ENCODE measurements at places on chromosomes 4 and X.

- DNase-seq: no peak
Observed at GRCh38 chr4:41881981-41882624, 53.1 kb upstream of the TMEM33 start.

DNA sequence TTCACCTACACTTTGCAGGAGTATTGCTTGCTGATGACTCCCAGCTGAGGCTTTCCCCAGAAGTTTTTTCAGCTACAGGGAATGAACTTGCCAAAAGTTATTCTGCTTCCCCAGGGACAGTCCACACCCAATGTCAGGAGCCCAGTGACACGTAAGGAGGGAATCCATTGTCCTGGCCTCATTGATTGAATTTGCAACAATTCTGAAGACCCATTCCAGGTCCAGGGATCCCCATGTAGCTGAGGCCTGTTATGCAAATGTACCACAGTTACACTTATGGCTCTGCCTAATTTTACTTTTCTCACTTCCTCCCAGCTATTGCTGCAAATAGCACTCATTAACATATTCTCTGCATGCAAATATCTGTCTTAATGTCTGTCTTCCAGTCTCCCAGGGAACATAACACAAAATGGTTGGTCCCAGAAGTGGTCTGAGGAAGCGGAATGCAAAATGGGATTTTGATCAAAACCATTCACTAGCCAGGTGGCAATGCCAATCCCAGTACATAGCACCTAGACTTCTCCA lies 113.7 kb upstream of the ACTRT1 start:
- DNase-seq: no peak

DNA sequence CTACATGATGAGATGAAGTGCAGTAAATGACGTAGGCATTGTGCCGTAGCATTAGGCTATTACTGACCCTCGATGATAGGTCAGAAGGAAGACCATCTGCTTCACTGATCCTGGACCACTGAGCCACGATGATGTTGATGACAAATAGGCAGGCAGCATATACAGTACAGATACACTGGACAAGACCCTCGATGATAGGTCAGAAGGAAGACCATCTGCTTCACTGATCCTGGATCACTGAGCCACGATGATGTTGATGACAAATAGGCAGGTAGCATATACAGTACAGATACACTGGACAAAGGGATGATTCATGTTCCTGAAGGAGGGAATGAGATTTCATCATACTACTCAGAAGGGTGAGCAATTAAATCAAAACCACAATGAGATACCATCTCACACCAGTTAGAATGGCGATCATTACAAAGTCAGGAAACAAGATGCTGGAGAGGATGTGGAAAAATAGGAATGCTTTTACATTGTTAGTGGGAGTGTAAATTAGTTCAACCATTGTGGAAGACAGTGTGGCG lies 50.9 kb downstream of the BEND4 start:
- DNase-seq: no peak

DNA sequence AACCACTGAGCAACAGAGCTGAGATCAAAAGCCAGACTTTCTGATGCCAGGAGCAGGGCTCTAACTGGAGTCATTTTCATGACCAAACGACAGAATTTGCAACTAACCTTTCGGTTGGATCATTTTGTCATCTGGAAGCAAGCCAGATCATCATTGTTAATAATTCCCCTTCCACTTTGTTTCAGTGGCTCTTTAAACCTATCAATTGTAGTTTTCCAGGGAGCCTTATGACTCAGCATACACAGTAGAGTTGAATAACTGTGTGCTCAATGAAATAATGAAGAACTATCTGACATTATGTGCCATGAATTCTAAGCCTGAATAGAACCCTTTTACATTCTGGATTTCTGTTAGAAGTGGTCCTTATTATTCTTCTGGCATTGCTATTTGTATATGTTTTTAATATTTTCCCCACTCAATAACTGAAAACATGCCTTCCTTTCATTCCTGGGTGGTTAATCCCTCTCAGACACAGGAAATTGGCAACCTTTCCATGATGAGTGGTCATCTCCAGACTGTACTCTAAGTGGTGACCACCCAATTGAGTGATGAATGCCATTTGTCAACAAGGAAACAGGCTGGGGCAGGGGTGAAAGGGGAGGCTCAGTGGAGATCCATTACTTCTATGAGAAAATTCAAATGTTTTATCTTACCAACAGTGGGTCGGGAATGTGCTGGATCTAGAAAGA lies 431.8 kb downstream of the BCOR start:
- DNase-seq: no peak

DNA sequence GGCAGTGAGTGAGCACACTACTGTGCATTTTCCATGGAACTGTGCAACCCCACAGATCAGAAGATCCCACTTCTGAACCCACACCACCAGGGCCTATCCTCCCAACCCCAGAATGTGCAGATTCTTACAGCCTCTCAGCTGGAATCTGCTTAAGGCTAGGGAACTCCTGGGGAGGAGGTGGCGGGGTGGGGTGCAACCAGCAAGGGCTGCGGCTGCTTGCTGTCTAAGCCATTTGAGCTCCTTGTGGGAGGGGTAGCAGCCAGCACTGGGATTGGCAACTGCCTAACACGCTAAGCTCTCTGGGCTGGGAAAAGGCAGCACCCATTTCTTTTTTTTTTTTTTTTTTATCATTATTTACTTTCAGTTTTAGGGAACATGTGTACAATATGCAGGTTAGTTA lies 353.3 kb downstream of the RAB28 start:
- no peak for DNase-seq

DNA sequence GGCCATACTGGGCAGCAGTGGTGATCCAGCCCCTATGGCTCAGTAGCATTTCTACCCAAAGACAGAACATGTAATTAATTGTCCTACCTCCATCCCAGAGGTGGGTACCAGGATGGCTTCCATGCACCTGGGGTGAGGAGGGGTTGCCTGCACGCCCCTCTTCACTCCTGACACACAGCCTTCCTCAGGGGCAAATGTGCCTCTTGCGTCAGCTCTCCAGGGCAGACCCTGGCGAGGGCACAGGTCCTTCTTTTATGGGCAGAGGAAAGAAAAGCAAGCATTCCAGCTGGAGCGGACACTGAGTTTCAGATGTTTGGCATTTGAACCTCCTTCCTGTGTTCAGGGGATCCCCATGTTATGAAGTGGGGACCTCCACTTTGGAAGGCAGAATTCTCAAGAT lies 95.6 kb downstream of the PHKA2 start:
- no peak for DNase-seq

- DNase-seq: no peak
Observed at GRCh38 chr4:124940387-124940786, 227.9 kb upstream of the ANKRD50 start.

- DNase-seq: no peak
Observed at GRCh38 chr4:136637071-136637777, 895.1 kb downstream of the PCDH18 start.

DNA sequence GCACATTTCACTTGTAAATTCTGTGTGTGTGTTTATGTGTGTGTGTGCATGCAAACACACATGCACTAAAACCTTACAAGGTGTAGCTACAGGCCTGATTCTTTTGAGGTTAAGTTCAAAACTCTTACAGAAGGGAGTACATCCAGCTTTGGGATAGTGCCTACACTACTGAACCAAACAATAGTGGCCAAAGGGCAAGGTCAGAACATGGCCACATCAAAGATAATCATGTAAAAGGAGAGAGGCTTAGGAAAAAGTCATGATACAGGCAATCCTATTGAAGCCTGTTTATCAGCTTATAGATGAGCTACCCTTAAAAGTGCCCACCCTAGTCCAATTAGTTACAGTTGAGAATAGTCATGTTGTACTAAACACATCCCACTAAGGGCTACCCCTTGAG lies 139.6 kb downstream of the IDS start:
- DNase-seq: no peak

DNA sequence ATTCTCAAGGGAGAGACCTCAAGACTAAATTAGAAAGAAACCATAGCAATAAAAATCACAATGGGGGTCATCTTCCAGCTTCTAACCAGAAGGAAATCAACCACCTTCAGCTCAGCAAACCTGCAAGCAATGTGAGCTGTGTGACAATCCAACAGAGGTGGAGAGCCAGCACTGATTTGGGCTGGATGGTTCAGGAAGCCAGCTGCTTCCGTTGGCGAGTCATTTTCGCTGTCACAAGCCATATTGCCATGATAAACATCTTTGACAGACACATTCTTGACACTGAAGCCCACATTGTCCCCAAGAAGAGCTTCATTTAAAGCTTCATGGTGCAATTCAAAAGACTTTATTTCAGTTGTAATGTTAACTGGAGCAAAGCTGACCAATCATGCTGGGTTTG lies 22.7 kb downstream of the F8A1 start:
- DNase-seq: no peak

- no peak for DNase-seq
Observed at GRCh38 chrX:39475372-39475771, 622.4 kb downstream of the BCOR start.

- DNase-seq: no peak
Observed at GRCh38 chrX:39960219-39960618, 137.5 kb downstream of the BCOR start.

GRCh38 chr4:80732010-80732409 lies 298.5 kb upstream of the BMP3 start:
- no peak for DNase-seq

Measured in hypothalamus (tissue), 51 donors.